ENCODE measurements at places on chromosomes 12 and 14.

- DNase-seq: peak; percentile 55
Measured at GRCh38 chr14:94936401-94936892, 166.5 kb upstream of the GSC start.

GRCh38 chr12:100403446-100403845 lies 46.6 kb downstream of the SLC17A8 start:
- DNase-seq: no peak

GRCh38 chr14:32078023-32078857 lies 1.1 kb downstream of the ARHGAP5 start:
- DNase-seq: peak; percentile 27

DNA sequence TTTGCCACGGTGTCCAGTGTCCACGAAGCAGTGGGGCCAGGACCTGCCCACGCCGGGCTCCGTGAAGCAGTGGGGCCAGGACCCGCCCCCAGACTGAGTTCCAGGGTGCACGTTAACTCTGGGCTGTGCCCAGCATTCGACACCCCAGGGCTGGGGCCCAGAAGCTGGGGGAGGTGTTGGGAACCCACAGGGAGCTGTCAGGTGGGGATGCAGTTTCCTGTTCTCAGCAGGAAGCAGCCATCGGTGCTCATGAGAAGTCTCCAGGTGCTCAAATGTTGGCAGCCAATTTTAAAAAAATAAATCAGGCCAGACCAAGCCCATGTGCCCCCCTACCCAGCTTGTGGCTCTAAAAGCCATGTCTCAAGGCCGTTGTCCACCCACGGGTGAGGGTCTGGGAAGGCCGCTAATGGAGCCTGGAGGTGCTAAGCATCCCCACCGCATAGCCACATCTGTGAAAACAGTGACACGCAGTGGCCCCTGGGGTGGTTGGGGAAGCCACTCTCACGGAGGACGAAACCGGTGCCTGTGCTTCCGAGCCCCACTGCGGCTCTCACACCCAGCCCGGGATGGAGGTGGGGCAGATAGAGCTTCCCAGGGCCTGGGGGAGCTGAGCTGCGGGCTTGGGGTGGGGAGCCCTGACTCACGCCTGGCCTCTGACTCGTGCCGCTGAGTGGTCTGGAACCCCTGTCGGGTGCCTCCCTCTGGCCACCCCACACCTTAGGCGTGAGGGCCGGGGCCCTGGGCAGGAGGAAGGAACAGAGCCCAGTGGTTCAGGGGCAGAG lies 53.5 kb downstream of the FBRSL1 start:
- peak; percentile 65 for DNase-seq
